Hepatocyte (in vitro differentiated cells): ENCODE measurements at places on chromosomes 5 and 9.

DNA sequence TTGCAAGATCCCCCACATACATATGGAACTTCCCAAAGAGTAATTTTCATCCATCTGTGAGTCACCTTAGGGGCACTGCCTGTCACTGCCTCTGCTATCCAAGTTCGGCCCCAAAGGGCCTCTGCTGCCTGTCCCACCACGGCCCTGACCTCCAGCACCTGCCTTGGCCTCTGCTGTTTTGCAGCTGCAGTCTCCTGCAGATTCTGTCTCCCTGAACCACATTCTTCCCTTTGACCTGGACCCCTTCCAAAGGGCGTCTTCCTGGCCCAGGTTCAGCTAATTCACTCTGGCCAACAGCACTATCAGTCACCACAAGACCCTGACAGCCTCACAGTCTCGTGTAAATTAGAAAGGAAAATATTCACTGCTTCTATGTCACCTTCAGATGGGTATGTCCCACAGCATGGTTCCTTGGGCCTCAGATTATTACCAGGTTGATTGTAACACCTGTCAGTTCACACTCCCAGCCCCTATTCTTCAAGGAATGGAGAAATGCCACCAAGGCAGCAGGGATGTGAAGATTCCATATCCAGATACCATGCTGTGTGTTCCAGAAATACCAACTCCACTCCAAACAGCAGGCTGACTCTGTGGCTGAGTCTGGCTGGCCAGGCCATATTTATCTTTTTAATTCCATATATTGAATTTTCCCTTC lies 479.3 kb downstream of the ARHGEF28 start:
- DNase-seq = no peak

GRCh38 chr9:105126226-105126625 lies 118.2 kb upstream of the SLC44A1 start:
- DNase-seq = no peak

DNA sequence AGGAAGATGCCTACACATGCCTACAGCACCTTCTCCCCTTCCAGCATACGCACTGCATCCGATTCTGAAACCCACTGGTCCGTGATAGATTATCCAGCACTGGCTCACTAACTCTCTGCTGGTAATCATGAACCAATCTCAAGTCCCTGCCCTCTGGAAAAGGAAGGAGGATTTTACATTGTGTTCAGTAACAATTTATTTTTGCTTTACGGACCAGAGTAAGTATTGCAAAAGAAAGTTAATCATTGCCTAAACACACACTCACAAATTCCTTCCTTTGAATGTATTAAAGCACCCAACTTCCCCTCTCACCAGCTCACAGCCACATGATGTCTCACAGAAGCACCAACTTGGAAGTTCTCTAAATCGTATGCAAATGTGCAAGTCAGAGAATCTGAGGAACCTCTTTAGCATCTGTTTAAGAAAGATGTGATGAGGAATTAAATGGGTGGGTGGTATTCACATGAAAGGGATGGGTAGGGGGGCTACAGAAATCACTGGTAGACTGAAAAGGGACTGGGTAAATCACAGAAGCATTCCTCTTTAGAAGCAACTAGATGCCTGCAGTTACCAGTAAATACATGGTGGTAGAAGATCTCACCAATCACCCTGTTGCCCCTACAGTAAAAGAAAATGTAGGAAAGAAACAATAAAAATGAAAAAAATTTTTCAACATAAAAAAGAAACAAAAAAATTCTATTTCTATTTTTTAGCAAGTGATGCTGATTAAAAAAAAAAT lies 8.4 kb downstream of the GNAQ start:
- DNase-seq = peak; percentile 62

DNA sequence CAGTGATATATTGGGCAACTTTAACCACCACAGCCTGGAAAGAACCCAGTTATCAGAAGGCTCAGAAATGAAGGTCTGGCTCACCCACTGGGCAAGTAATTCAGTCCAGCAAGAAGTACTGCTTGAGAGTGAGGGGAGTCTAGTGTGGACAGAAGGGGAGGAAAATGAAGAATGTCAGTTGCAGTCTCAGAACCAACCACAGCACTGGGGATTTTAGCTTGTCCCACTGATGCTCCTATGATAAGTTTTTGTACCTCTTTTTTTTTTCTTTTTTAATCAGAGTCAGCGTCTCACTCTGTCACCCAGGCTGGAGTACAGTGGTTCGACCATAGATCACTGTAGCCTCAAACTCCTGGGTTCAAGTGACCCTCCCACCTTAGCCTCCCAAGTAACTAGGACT lies 9.4 kb upstream of the CD72 start:
- DNase-seq = no peak

DNA sequence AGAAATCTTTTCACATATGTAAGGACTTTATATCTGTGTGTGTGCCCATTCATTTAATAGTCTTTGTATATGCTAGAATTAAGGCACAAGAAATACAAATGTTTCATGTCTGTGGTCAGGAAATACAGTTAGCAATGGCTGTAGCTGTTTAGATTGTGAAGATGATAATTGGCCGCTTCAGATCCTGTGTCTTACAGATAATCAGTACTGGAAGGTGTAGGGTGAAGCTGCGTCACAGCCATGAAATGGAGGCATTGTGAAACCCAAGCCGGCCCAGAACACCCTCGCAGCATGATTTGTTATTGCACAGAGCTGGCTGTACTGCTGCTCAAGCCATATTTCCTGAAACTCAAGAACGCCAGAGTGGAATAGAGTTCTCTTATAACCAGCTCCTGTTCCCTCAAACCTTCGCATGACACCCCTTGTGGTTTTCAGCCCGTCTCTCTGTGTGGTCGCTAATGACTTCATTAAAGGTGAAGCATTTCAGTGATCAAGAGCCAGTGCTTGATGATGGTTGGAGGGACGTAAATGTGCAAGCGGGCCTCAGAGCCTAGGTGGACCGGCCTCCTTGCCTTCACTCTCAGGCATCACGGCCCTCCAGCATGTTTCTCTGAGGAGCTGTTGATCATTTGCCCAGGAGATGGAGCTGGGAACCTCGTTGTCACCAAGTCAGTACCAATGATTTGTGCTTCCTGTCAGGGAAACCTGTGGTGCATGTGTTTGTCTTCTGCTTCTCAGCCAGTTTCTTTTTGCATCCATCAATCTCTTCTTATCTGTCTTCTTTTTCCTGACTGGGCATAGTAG lies 80.1 kb downstream of the F2RL2 start:
- peak; percentile 19 for DNase-seq

DNA sequence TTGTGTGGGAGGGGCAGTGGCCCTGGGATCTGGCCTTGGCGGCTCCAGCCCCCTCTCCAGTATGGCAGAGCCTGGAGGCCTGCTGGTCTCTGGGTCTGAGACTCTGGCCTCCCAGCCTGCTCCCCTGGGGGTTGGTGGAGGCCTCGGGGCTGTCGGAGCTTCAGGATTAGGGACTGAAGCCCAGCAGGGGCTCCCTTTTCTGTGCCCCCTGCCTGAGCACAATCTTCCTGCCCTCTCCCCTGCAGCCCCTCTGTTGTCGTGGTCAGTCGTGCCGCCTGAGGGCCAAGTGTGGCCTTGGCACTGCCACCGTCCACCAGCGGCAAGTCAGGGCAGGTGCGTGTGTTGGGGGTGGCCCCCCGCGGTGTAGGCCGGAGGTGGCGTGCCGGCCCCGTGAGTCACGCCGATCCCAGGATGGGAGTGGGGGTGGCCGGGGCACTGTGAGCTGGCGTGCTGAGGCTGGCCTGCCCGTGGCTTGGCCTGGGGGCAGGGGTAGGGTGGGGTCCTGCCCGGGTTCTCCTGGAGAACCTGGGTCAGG lies 53.6 kb downstream of the RXRA start:
- no peak for DNase-seq

DNA sequence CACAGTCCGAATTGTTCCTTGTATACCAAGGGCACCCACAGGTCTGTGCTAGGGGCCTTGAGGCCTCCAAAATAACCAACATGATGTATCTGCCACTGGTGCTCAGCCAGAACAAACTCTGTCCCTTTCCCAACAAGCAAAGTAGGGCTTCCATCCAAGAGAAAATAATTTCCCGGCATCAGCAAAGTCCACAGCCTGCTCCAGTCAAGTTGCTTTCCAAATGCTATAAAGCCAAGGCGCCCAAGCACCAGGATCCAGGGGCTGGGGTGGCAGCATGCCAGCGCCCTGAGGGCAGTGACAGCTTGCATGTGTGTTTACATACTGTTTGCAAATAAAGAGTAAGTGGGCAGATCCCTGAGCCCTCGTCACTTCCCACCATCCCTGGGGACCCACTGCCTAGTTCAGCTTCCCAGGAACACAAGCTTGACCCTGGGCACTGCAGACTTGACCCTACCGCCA lies 155.9 kb downstream of the ERCC6L2 start:
- peak; percentile 77 for DNase-seq

- no peak for DNase-seq
These were observed 7.9 kb upstream of the ERMP1 start for GRCh38 chr9:5840788-5841187.

GRCh38 chr5:120706877-120707276 lies 242.8 kb downstream of the PRR16 start:
- no peak for DNase-seq

- no peak for DNase-seq
These were observed 2.2 kb upstream of the NPR3 start for GRCh38 chr5:32708949-32709348.

DNA sequence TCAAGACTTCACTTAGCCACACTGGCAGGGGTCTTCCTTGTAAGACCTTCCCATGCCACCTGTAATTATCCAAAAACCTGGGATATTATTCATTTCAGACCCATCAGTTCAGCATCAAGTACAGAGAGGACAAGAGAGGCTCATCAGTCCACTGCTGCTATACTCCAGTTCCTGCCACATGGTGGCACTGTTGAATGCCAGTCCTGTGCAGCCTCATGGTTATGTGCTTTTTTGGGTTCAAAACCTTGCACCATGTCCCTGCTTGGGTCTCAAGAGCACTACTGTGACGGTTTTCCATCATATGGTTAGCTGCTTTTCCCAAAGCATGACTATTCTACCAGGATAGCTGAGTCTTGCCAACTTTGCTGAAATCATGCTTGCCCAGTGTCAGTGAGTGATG lies 8.5 kb downstream of the PTGS1 start:
- no peak for DNase-seq

DNA sequence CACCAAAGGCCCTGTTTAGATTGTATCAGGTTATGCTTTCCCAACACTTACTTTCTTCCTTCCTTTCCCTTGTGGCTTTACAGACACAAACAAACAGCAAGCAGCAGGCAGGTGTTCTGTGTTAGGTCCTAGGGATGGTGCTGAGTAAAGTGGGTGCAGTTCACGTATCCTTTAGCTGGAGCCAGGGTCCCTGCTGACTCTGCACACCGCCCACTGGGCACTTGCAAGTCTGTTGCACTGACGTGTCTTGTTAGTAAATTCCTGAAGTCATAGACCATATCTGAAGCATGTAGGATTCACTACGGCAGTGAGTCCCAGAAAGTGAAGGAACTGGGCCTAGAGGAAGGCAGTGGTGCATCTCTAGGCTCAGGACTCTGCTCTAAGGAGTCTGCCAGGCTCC lies 96.5 kb downstream of the DAPK1 start:
- DNase-seq = no peak

DNA sequence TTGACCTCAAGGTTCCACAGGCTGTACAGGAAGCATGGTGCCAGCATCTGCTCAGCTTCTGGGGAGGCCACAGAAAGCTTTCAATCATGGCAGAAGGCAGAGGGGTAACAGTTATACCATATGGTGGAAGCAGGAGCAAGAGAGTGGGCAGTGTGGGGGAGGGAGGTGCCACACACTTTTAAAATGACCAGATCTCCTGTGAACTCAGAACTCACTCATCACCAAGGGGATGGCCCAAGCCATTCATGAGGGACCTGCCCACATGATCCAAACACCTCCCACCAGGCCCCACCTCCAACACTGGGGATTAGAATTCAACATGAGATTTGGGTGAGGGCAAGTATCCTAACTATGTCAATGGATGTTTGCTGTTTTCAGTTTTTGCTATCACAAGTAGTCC lies 16.2 kb downstream of the CYFIP2 start:
- no peak for DNase-seq

DNA sequence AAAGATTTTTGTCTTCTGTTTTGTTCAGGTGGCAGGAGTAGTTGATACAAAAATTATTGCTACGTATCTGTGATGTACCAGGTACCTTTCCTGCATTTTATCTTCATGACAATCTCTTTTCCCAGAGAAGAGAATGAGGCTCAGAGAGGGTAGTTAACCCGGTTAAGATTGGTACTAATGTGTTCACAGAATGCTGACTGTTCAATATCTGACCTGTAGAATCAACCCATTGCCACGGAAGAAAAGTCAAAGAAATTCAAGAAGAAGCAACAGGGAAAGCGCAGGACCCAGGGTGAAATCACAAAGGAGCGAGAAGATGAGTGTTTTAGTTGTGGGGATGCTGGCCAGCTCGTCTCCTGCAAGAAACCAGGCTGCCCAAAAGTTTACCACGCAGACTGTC lies 11.8 kb downstream of the RAB24 start:
- DNase-seq = no peak

DNA sequence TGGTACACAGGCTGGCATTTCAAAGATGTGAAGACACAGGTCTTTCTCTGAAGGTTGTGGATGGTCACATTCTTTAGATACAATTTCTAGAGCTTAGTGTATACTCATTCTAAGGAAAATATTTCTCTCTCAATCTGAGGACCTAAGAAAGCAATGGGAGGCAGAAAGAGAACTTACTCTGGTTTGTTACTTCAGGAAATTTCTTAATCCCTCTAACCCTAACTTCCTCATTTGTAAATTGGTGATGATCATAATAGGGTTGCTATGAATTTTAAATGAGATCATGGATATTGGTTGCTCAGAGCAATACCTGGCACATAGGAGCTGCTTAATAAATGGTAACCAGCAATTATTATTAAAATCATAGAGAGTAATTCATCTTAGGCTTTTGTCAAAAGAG lies 22.1 kb downstream of the FAM170A start:
- DNase-seq = no peak

- DNase-seq = no peak
These were observed 94.4 kb upstream of the FSTL4 start for GRCh38 chr5:133706506-133707430.

GRCh38 chr5:55621229-55621628 lies 86.5 kb upstream of the PLPP1 start:
- DNase-seq = no peak

- no peak for DNase-seq
These were observed 489.3 kb downstream of the TLE4 start for GRCh38 chr9:80061096-80061495.

- DNase-seq = no peak
These were observed 50.8 kb downstream of the GABBR2 start for GRCh38 chr9:98657897-98658296.
